ENCODE measurements at places on chromosomes 16 and 17.
A peak's percentile ranks its signal among the peaks of the same experiment; 100 is the strongest.

DNA sequence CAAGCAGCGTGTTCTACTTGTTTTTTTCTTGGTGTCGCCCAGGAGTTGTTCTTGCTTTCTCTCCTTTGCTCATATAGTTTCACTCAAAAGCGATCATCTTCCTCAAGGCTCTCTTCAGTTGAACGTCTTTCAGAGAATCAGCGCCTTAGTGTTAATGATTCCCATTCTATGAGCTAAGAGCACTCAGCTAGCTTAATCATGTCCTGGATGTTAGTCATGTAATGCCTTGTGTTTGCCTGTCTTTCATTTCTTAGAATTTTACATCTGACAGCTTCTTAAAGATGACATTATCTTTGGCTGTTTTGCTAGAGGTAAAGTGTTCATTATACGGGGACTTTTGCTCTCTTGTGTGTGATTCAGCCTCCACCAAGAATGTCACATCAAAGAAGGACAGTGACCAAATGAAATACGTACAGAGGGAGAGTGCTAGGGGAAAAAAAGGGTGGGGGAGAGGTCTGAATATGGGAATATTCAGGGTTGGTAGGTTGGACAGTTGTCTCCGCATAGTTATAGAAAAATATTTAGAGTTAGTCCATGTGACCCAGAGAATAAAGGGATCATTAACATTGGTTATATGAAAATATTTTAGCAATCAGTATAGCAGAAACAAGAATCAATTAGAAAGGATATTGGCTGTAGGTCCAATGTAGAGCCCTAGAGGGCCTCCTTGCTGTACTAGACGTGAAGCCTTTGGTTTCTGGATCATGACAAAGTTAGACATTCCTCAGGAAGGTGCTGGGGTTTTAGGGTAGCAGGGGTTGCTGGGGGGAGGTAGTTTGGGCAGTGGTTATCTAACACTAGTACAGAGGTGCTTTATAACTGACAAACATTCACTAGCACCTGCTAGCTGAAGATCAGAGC, 31.9 kb upstream of the ANKFN1 start:
- DNase-seq: no peak

- DNase-seq: no peak
Measured at GRCh38 chr16:54107583-54108202, 178.9 kb downstream of the IRX3 start.

DNA sequence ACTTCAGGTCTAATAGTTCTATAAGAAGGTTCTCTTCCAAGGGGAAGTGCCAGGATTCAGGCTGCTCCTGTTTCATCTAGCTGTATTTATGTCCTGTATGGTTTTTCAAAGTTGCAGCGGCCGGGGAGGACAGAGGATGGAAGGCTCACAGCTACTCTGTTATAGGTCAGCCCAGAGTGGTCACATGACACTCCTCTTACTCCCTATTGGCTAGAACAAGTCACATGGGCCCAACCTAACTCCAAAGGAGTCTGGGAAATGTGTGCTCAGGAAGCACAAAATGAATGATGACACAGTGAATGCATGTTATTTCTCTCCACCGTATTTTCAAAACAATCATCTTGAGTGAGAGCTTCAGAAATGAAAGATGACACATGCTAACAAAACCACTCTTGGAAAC, 645.1 kb upstream of the RBFOX1 start:
- DNase-seq: no peak

DNA sequence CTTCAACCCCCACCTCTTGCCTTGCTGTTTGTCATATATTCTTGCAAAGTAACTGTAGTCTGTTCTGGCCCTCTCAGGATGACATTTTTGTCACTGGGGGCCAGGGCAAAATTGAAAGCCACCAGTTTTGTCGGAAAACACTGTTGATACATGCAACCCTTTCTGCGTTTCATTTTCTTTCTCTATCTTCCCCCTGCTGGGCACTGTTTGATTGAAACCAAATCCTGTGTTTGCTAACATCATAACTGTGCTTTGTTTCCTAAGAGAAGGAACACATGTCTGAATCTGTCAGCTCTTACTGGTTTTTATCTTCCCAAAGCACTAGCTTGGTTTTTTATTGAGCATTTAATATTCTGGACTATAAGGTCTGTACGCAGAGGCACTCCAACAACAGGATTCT, 11.7 kb upstream of the CPPED1 start:
- no peak for DNase-seq

DNA sequence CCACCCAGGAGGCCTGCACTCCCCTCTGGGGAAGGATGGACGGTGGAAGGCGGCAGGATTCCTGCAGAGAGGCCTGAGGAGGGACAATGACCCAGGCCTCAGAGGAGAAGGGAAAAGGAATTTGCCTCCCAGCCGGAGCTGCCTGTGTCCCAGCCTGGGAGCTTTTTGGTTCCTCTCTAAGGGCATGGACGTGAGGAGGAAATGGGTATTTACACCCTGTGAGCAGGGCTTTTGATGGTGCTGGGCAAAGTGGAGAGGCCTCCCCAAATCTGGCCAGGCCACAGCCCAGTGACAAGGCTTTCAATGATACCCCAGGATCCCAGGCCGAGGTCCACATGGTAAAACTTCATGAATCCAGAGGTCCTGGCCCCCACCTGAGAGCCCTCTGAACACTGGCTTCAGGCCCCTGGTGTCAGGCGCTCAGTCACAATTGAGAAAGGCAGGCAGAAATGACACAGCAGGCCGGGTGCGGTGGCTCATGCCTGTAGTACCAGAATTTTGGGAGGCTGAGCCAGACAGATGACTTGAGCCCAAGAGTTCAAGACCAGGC, 56.0 kb upstream of the DOC2B start:
- no peak for DNase-seq

- DNase-seq: no peak
Measured at GRCh38 chr17:74544991-74545842, 698 bp downstream of the CD300C start.

- DNase-seq: no peak
Measured at GRCh38 chr16:8998108-8998507, 34.4 kb upstream of the USP7 start.

GRCh38 chr17:75869282-75870141, 8.9 kb downstream of the TRIM47 start:
- DNase-seq: peak; percentile 63

DNA sequence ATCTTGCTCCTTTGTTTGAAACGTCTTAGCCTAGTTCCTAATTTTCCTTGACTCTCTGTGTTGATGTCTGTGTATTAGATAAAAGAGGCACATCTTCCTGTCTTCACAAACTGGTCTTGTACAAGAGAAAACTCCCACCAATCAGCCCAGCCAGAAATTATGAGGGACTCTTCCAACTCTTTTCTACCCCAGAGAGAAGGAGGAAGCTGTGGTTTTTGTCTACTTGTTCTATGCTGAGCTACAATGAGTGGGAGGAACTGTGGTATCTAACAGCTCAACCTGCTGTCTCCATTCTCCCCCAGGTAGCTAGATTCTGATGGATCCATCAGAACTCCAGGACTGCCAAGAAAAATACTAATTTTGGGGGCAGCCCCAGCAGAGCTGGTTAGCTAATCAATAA, 392.5 kb downstream of the HS3ST3B1 start:
- DNase-seq: no peak

DNA sequence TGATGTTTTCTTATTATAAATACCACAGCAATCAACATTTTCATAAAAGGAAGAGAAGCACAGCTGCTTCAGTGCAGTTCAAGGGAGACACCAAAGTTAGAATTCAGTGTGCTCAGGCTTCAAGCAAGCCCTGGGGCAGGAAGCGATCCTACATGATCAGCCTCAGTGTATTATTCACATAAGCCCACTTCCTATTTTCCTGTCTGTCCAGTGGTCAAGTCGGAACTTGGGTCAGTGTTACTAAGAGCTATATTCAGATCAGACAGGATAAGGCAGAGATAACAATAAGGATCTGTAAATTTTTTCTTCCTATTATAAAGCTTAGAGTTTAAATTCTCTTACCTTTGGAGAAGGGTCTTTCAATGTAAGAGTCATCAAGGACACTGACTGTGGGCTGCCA, 12.9 kb downstream of the HEATR6 start:
- DNase-seq: no peak

DNA sequence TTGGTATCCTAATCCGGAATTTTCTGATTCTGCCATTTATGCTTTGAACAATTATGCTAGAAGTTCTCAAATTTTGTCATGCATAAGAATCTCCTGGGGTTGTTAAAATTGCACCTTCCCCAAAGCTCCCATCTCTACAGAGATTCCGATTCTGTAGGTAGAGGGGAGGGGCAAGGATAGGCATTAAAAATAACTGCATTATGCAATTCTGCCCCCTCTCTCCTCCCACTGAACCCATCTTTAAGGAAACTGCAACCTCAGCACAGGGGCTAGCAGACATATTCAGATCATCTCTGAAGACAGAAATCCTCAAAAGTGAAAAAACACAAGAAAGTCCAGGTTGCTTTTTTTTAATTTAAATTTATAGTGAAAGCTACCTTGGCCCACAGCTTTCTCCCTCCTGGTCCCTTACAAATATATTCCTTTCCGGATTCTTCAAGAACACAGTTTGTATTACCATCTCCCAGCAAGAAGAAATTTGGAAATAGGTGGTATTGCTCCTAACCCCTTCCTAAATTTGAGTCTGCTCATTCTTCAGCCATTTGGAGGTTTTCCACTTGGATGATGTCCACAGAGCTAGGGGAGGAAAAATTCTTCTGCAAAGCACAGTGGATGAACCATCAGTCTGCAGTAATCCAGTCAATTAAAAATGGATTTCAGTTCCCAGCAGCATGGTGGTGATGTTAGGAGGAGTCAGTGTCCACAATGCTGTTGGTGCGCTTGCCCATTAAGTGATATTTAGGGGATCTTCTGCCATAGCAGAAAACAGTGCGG, 67.7 kb downstream of the RBFOX1 start:
- DNase-seq: no peak

GRCh38 chr16:57669476-57670162, 1.5 kb downstream of the ADGRG3 start:
- no peak for DNase-seq

DNA sequence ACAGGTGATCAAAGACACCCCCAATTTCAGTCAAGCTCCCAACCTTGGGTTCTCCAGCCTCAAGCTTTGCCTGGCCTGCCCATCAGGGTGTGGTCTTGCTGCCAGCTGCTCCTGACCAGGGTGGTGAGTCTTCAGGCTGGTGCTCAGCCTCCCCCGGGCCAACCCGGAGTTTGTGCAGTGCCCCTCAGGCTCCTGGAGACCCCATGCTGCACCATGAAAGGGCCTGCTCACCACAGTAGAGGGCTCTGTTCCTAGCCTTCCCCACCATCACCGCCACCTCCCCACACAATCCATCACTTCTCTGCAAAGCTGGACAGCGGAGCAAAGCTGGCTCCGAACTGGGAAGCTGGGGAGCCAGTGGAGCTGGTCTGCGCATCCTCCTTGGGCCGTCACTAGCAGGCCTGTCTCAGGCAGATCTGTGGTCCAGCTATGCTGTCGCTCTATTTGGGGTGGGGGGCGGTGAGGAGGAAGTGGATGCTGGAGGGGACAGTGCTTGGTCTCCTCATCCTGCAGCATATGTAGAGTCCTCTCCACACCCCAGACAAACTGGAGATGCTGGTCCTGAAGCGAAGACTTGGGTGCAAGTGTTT, 88.5 kb upstream of the RPL38 start:
- DNase-seq: no peak

- no peak for DNase-seq
Measured at GRCh38 chr17:77451245-77451893, 310.6 kb downstream of the SEC14L1 start.

DNA sequence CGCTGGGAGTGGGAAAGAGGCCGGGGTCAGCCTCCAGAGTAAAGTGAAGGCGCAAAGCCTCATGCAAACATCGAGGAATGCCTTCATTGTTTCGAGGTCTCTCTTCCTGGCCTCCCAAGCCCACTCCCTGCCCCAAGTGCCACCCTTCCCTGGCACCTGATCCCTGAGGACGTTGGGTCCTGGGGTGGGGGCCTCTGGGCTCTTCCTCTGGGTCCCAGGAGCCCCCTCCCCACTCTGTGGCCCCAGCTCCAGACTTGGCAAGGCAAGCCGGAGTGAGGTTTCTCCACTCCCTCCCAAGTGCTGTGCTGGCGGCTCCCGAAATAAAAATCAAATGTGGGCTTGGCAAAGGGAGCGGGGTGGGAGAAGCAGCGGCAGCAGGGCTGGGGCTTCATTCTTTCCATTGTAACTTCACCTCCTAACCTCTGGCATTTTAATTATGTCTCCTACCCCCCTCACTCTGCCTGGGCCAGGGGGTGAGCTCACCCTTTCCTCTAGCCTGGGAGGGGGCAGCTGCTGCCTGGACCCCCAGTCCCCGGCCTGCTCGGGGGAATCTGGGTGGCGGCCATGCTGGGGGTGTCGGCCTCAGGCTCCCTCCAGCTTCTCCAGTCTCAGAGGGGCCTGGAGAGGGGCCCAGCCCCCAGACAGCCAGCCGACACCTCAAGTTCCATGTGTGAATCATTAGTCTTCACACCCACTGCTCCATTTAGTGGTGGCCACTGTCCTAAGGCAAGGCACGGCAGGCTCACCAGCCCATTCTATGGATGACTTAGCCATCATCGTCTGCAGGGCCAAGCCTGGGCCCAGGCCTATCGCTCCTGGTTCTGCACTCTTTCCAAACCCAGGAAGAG, 14.6 kb upstream of the TMEM92 start:
- DNase-seq: no peak

- no peak for DNase-seq
Measured at GRCh38 chr17:77089124-77089490, 51.7 kb upstream of the SEC14L1 start.

Measured in H54 (cell line).